ENCODE measurements at places on chromosomes 12 and 14. TPM values are rescaled to one million over a fixed set of nuclear protein-coding genes. Genes with fewer than 3 reads are reported as not detected.

Gene DTX1
- polyA plus RNA-seq, result not detected

- H3K27ac ChIP-seq, result no peak overlapping the region
- DNase-seq, result no peak
- 0 out of 2 replicates have a peak, but pooled peaks cover 4% of the 10 kb centered on the region for H3K36me3 ChIP-seq
- no peaks in the 10 kb centered on the region for H3K27me3 ChIP-seq
Observed at GRCh38 chr14:55399852-55400251, 11.8 kb downstream of the ATG14 start.

GRCh38 chr12:100632445-100632892, 59.0 kb downstream of the GAS2L3 start:
- no peaks in the 10 kb centered on the region for H3K4me1 ChIP-seq
- H3K4me3 ChIP-seq, result no peak overlapping the region
- no peaks in the 10 kb centered on the region for H3K36me3 ChIP-seq
- no peak overlapping the region for H3K27ac ChIP-seq

DNA sequence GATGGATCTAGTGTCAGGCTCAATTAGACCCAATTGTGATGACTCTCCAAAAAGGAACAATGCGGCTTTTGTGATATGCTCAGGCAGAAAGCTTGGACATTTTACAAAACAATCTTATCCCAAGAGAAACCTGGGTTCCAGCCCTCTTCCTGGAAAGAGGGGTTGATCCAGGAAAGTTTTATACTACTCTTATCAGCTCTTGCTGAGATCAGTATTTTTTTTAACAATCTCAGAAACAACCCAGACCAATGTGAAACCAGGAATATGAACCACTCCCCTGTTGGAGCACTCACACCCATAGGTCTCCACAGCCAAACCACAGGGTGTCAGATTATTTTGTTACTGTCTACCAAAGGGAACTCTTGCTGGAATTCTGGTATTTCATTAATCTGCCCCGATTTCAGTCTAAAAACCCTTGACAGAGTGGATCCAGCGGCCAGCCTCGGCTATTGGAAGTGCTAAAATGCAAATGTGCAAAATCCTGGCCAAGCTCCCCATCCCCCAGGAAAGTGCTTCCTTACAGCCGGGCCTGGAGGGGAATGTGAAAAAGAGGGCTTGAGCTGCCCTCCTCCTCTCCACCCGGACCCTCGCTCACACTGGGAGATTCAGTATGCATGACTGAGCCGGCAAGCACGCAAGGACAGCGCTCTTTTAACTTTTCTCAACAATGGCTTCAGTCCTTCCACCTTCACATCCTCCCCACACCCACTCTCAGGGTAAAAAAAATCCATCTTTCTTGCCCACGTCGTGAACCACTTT, 4.0 kb downstream of the FBXL14 start:
- no peaks in the 10 kb centered on the region for H3K27me3 ChIP-seq
- H3K27ac ChIP-seq, result peak overlapping the region; percentile 90

Gene TAS2R9
- polyA plus RNA-seq, result not detected

GRCh38 chr12:112932485-112933128, 5.7 kb upstream of the OAS3 start:
- DNase-seq, result no peak
- H3K4me3 ChIP-seq, result no peak overlapping the region
- H3K27ac ChIP-seq, result no peak overlapping the region
- H3K27me3 ChIP-seq, result no peaks in the 10 kb centered on the region
- H3K4me1 ChIP-seq, result no peaks in the 10 kb centered on the region

GRCh38 chr14:104228221-104228620, 89.8 kb downstream of the KIF26A start:
- no peaks in the 10 kb centered on the region for H3K27me3 ChIP-seq
- H3K4me1 ChIP-seq, result no peaks in the 10 kb centered on the region
- DNase-seq, result no peak
- no peak overlapping the region for H3K27ac ChIP-seq
- H3K4me3 ChIP-seq, result no peak overlapping the region

GRCh38 chr14:87042354-87042753, 950.6 kb downstream of the GALC start:
- H3K4me1 ChIP-seq, result no peaks in the 10 kb centered on the region
- H3K27ac ChIP-seq, result no peak overlapping the region
- no peaks in the 10 kb centered on the region for H3K27me3 ChIP-seq
- no peaks in the 10 kb centered on the region for H3K36me3 ChIP-seq
- H3K4me3 ChIP-seq, result no peak overlapping the region

DNA sequence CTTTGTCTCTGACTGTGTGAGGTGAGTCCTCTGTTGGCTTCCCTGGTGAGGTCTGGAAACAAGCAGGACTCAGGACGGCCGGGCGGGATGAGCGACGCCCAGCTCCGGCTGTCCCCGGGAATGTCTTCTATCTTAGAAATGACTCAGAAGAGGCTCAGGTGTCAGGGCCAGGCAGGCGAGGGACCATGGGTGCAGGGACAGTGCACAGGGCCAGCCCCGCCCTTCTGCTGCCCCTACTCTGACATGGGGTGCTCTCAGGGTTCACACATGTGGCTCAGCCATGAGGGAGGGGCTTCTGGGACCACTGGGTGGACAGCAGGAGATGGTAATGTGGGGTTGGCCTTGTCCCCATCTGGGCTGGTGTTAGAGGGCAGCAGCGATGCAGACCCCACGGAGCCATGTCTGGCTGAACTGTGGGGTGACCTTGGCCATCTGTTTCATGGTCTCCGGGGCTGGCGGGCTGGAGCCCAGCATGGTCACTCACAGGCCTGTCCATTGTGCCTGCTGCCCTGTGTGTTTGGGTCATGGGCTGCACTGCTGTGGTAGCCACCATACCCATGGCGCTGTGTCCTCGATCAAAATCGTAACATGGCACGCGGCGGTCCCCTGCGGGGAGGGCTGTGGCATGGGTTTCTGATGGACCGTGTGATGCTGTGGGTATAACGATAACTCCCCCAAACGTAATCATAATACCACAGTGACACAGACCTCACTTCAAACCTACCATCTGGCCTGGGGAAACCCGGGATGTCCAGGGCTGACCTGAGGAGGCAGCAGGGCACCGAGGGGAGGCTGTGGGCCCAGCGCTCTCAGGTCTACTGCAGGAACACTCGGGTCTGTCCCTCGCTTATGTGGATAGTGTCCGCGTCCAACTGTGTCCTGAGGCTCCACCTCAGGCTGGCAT, 368.8 kb downstream of the TMEM121 start:
- H3K27me3 ChIP-seq, result no peaks in the 10 kb centered on the region
- H3K4me1 ChIP-seq, result no peaks in the 10 kb centered on the region
- no peak overlapping the region for H3K27ac ChIP-seq

GRCh38 chr14:83071888-83072501, 1538.3 kb upstream of the SEL1L start:
- no peak overlapping the region for H3K4me3 ChIP-seq
- no peaks in the 10 kb centered on the region for H3K36me3 ChIP-seq
- H3K4me1 ChIP-seq, result no peaks in the 10 kb centered on the region
- H3K27me3 ChIP-seq, result no peaks in the 10 kb centered on the region
- H3K27ac ChIP-seq, result no peak overlapping the region

Measured in GM23248 (cell line).